Fibroblast of skin of left biceps (primary cell): ENCODE measurements at places on chromosomes 5 and 9.
A peak's percentile ranks its signal among the peaks of the same experiment; 100 is the strongest.

DNA sequence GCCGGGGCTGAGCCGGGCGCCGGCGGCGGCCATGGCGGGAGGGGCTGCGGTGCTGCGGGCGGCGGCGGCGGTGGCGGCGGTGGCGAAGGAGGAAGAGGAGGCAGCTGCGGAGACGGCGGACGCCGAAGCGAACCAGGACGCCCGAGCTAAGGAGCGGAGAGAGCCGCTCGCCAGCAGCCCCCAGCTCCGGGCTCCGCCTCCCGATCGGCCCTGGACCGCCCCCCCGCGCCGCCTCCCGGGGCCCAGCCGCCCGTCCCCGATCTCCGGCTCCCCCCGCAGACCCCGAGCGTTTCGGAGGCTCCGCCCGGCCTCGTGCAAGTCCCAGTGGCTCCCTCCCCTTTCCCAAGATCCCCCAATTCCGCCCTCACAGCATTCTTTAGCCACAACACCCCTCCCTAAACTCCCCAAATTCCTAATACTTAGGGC lies at the start of gene ASTN2:
Gene ASTN2 (minus strand): TSS at position 152 of the 426 bp plus-strand sequence. CDS start 119 bp downstream, at position 33.
- DNase-seq, result no peak

DNA sequence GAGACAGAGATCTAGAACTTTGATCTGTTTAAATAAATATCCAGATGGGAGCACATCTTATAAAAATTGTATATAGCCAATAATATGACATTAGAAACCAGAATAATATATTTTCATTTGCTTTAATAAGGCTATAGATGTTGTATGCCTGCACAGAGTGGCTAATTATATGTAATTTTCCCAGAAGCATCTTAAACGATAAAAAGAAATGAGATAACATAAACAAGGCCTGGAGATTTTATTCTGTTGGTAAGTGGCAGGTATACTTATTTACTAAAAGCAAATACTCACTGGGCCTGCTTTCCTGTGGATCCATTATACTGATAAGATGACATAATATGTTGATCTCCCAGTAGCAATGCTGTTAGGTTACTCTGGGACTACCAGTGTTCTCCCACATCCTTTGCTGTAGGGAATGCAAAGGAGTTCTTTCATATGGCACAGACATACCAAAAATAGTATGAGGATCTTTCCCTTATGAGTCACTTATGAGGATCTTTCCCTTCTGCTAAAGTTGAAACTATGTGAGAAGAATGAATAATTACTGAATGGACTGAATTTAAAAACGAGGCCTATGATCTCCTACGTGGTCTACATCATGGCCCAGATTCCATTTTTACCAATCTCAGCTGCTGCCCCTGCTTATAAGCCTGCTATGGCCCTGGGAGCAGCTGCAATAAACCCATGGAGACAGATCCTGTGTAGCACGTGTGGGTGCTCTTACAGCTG lies 112.1 kb downstream of the NUDT12 start:
- peak; percentile 79 for DNase-seq

DNA sequence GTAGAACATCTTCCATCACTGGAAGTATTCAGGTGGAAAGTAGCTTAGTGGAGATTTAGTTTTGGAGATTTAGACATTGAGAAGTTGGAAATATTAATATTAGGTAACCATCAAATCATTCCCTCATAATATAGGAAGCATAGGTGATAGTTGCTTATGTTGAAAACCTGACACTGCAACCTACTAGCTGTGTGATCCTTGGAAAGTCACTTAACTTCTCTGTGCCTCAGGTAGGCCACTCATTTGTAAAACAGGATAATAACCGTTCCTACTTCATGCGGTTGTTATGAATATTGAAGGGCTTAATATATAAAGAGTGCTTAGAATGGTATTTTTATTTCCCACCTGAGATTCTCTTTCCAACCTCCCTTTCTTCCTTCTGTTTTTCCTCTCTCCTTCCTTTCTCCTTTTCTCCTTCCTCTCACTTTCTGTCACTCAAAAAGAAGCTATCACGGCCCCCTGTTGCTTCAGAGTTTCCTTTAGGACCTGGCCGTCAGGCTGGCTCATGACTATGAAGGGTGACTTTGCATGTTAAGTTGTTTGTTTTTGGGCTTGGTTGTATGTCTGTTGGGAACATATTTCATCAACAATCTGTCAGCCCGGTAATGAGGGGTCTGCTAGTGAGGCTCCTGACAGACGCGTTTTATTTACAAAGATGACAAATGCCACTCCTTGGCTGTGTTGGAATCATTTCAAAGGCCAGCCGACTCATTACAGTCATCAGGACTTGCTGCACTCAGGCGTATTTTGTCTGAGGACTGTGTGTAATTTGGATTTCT lies 31.0 kb downstream of the DOCK2 start:
- DNase-seq, result no peak

- no peak for DNase-seq
Measured at GRCh38 chr5:113382731-113383130, 52.1 kb downstream of the TSSK1B start.

DNA sequence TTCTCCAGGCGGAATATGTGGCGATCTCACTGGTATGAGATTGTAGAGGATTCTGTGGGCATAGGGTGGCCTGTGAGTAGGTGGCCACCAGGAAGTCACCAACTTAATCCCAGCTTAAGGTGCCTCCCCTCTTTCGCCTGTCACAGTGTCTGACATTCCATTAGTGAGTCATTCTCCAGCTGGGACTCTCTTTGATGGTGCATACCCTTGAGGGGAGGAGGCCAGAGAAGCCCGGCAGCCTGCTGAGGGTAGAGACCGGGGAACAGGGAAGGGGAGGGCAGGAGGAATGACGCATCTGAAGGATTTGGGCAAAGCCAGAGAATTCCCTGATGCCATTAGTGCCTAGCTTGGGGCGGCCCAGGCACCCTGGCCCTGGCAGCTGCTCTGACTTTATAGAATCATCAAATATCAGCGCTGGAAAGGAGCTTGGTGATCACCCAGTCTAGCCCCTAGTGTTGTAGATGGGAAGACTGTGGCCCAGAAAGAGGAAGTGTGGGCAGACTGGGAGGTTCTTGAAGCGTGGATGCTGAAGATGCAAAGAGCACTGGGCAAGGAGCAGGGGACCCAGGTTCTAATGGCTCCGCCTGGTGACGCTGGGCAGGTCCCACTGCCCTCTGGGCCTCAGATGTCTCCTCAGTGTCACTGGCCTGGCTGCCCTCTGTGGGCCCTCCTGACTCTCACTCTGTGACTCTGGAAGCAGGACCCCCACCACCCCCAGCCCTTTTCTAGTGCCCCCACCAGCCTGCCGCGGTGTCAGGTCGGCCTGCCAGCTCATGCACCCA lies 41.4 kb downstream of the DAB2IP start:
- no peak for DNase-seq

DNA sequence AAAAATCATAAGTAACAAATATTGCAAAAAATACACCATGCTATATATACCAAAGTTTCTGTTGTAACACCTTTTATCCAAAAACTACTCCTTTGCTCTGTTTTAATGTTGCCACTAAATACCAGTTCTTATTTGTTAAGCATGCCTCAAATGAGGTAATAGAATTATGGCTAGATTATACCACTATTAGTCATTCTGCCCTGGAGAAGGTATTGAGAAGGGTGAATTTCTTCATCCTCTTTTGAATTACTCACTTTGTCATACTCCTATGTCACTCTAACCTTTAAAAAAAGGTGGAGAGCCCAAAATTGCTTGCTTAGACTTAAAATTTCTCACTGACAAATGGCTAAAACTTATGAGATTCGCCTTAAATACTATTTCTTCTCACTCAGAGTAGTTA lies 750.9 kb downstream of the MAT2B start:
- DNase-seq, result no peak

- no peak for DNase-seq
Measured at GRCh38 chr9:1538301-1538700, 476.8 kb upstream of the SMARCA2 start.

DNA sequence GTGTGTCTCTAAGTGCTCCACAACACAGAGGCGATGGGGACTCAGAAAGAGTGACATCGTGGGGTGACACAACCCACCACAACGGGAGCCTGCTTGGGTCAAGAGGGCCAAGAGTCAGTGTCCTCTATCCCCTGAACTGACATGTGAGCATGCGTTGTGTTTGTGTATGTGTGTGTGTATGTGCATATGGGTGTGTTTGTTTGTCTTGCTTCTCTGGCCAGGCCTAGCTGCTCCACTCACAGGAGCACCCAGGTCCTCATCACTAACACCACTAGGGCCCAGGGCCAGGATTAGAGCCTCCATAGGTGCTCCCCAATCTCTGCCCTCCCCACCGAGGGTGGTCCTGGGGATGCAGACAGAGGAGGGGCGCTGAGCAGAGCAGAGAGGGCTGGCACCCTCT lies 115.0 kb upstream of the CTSV start:
- no peak for DNase-seq
